ENCODE measurements at places on chromosomes 3 and 15.

GRCh38 chr3:4741404-4742307 is 237.6 kb upstream of the BHLHE40 start:
- DNase-seq, result peak; percentile 41

DNA sequence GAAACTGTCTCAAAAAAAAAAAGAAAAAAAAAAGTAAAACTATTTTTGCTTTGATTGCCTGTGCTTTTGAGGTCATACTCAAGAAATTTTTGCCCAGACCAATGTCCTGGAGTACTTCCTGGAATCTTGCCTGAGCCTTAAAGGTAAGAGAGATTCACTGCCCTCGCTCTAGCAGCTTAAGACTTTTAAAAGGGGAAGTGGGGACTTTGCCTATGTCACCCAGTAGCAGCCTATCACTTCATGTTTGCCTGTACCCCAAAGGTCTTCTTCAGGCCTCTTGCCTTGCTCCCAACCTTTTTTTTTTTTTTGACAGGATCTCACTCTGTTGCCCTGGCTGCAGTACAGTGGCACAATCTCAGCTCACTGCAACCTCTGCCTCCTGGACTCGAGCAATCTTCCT is 18.9 kb upstream of the GOLGB1 start:
- no peak for DNase-seq

DNA sequence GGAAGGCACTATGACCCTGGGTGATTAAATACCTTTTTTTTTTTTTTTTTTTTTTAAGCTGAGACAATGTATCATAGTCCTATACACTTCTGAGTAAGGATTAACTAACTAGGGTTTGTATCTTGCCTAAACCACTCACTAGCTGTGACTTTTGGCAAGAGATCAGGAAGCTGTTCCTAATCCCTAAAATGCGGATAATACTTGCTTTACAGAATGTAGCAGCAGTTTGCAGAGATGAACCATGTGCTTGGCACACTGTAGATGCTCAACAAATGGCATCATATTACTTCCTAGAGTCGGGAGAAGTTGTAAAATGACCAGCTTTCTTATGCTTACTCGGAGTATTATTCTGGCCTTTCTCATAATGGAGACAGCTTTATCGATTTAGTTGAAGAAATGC is 25.6 kb upstream of the PYGO1 start:
- no peak for DNase-seq

GRCh38 chr3:878746-879145 is 214.1 kb upstream of the CNTN6 start:
- no peak for DNase-seq

- DNase-seq, result no peak
These were observed 2.5 kb upstream of the NLGN1 start for GRCh38 chr3:173395073-173395411.

DNA sequence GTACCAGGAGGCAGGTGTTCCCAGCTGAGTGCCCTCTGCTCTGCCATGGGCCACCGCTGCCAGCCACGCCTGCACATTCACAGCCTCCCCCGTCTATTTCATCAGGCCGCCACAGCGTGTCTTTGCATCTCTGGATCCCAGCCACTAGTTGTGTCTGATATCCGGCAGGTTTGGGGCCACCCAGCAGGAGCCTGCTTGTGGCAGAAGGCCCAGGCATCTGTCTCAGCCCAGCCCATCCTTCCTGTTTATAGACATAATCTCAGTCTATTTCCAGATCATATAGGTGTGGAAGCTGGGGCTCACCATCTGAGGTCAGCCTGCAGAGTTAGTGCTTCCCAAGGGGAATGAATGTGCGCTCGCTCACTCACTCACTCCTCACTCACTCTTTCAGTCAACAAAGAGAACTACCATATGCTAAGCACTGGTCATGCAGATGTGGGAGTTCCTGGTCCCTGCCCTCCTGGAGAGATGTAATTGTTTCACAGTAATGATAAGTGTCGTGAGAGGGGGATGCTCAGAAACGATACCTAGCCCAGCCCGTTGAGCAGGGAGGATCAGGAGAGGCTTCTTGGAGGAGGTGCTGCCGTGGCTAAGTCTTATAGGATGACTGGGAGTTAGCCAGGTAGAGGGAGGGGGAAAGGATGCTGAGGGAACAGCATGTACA is 60.6 kb downstream of the FGD5 start:
- no peak for DNase-seq

DNA sequence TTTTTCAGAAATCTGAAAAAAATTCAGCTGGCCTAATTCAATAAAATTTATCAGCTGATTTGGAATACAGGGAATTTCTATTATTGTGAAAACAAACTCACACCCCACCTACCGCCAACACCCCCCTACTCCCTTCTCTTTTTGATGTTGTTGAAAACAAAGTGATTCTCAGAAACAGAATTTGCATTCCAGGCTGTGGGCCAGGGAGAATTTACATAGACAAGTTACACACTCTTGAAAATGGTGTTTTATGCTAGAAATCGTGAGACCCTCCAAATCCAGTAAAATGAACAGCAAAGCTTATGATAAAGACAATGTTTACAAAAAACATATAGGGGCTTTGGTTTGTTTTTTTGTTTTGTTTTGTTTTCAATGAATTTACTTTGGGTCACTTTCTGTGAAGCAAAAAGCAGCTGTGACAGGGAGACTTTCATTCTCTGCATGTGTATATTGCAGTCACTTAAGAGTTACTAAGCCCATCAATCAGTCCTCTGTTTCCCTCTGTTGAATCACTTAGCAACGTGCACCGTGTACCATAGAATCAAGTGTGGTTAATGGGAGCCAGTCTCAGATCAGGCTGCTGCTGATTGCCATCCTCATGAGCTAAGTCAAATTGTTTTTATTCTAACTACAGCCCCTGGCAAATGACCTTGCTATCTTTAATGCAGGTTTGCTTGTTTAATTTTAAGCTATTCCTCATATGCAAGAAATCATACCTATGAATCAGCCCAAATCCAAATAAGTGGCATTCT is 159.8 kb downstream of the ALCAM start:
- DNase-seq, result no peak

DNA sequence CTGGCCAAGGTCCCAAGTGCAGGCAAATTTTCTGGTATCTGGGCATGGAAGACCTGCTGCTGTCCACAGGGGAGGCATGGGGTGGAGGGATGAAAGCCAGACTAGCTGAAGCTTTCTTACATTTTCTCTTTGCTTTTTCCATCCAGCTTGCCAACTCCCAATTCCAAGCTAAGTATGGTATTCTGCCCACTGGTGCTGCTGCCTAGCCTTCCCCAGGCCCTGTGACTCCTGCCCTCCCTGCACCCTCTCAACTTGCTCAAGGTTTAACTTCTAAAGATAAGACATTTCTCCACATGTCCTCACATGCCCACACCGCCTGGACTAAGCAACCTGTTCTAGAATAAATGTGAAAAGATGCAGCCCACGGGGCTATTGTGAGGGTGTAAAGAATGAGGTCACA is 59.5 kb upstream of the HACD2 start:
- no peak for DNase-seq

- no peak for DNase-seq
These were observed 17.1 kb upstream of the EPB42 start for GRCh38 chr15:43237842-43238470.

GRCh38 chr15:101675796-101676582 is 23.8 kb upstream of the TM2D3 start:
- no peak for DNase-seq

GRCh38 chr15:68418611-68419161 is 13.3 kb downstream of the ITGA11 start:
- no peak for DNase-seq

DNA sequence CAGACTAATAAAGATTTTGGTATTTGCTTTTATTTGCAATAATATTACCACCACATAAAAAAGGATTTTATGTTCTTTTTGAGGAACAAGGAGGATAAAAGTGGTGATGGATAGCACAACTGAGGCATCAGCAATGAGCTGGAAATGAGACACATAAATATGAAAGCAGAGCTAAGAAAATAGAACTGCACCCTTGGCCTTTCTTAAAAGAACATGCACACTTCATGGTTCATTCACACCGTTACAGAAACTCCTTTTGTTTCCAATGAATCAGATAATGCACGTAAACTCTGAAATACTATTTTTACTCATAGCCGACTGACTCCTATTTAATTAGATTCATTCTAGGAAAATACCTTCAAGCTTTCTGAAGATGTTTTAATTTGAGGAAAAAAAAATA is 19.9 kb upstream of the DPH6 start:
- no peak for DNase-seq

DNA sequence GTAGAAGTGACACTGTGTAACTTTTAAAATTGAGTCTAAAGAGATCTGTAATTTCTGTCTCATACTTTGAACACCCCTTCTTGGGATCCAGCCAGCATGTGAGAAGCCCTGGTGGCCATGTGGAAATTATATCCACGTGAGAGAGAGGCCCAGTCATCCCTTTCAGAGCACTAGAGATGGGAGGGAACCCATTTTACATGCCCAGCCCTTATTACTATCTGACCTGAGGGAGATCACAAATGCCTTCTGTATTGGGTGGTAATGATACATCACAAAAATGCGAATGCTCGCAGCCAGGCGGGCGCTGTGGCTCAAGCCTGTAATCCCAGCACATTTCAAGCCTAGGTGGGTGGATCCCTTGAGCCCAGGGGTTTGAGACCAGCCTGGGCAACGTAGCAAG is 27.3 kb upstream of the TRAK1 start:
- DNase-seq, result no peak

DNA sequence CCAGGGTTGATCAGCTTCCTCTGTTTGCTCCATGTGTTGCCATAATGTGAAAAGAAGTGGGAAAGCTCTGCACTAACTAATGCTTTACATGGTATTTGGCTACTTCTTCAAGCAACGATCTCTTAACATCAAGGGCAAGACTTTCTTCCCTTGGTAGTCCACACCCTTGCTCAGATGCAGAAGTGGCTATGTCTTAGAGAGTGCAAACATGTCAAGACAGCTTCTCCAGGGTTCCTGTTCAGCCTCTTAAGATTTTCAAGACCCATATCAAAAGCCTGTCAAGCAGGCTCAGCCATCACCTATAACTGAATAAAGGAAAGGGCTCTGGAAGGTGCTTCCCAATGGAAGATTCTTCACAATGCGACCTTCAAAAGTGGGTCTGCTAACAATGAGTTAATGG is 64.8 kb upstream of the CSTA start:
- DNase-seq, result no peak

DNA sequence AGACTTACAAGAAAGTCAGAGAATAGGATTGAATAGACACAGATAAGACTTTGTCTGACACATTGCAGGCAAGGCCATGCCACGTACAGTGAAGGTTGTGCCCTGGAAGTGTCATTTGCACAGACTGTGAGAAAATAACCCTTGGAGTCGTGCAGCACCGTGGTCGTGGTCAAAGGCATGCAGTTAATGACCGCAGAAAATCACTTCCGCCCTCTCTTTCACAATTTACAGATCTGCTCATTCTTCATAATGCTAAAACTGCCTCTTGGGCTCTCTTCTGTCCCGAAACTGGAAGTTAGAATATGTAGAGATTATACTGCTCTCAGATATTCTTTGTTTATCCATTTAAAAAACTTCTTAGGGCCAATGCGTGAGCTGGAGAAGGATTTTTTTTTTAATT is 73.2 kb upstream of the CTXND1 start:
- DNase-seq, result no peak

GRCh38 chr15:65902373-65902772 is 33.1 kb downstream of the RAB11A start:
- DNase-seq, result peak; percentile 34

DNA sequence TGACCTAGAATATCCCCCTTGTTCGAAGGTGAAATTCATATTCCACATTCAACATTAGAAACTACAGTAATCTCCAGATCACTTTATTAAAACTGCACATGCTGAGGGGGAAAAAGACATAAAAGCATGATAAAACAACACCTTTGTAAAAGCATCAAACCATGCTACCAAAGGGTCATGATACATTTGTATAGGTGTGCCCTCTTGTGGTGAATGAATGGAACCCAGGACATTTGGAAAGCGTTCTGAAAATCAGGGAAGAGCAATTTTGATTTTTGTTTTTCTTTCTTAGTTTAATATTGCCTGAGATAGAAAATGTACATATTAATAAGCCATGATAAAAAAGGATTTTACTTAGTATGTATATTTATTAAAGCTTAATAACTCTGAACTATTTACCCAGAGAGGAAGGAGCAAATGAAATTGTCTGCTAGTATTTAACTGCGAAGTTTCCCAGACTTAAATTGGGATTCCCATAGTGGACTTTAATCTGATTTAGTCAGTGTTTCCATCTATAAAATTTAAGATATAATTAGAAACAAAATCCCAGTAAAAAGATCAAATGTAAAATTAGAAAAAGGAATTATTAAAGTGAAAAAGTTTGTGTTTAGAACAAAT is 105.8 kb upstream of the ARL6 start:
- no peak for DNase-seq

DNA sequence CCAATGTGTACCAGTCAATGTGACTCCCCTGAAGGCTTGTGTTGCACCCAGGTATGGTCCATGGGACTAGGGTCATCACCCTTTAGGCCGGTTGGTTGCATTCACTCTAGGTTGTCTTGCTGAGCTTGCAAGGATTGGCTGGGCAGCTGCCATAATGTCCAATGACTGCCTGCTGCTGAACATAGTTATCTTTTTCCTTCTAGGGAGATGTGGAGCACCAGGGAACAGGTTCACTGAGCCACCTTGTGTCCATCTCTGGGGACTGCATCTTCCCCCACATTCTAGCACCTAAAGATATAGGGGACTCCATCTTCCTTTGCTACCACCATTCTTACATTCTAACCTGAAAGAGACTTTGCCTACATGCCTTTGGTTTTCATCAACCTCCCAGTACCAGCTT is 580.4 kb upstream of the TBL1XR1 start:
- peak; percentile 22 for DNase-seq

DNA sequence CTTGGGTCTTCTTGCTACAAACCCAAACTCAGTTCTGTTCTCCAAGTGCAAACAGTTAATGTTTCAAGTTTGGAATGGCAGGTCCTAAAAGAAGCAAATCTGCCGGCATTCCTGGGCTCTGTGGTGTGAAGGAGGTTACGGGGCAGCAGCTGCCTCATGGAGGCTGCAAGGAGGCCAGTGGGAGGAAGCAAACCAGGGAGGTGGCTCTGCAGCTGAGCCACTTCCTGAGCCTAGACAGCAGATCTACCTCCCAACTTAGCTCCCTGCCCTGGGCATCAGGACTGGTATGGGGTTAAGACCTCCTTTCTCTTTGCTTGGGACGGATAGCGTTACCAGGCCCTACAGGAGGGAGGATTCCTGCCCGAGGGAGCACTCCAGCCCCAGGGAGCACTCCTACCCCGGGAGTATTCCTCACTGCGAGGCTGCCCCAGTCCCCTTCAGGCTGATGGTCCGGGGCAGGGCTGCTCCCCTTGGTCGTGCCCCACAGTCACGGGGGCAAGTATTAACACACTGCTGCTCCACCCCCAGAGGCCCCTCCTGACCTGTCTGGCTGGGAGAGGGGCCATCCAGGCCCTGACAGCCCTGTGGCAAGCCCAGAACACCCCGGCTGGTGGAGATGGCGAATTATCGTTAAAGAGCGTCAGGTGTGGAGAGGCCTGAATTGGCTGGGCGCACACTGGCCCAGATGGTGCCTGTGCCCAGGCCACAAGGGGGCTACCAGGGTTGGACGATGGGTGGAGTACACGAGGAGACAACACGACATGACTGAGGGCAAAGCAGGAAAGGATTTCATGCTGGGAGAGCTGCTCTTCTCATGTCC is 129.9 kb downstream of the ATP10A start:
- DNase-seq, result no peak

- no peak for DNase-seq
These were observed 457.0 kb upstream of the ONECUT1 start for GRCh38 chr15:53247041-53247708.
